Stimulated activated CD8-positive, alpha-beta memory T cell treated with anti-CD3 and anti-CD28 coated beads, Interleukin-7, amount 100 ng/mL, for 24 hours (primary cell): ENCODE measurements at places on chromosomes 6 and 20.

DNA sequence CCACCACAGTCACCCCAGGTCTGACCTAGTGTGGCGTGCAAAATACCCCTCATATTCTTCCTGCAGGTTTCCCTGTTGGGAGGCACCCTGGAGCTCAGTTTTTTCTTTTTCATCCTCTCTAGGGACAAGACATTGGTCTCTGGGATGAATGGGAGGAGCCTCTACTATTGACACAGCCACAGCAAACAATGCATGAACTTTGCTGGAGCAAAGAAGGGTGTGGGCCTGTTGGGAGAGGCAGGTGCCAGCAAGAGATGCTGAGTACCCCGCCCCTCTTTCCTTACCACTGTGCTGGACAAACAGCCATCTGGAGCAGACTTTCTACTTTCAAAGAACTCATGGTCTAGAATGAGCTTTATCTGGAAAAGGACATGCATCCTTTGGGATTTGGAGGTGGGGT, 10.1 kb downstream of the TGM3 start:
- no peak for DNase-seq

DNA sequence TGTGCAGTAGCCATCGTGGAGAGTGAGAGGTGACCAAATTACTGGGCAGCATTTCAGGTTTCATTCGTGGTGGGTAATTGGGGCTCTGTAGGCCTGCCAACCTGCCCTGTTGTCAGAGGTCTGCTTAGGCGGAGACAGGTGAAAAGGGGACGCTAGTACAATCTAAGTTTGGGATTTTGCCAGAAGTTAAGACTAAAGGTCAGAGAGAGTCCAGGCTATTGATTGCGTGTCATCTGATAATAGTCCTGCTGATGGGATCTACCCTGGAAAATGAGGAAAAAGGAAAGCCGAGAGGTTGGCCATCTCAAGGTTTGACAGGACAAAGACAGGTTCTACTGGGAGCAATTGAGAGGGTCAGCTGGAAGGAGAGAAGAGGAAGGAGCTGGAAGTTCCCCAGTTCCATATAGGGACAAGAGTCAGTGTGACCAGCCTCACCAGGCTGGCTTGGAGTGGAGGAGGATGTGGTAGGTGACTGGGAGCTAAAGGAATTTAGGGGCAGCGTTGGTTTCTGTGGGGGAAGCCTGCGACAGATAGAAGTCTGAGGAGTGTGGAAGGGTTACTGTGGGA, 10.9 kb downstream of the ARFGEF2 start:
- DNase-seq, result no peak

- no peak for DNase-seq
These were observed 3.4 kb downstream of the COL9A1 start for GRCh38 chr6:70299456-70299855.

- no peak for DNase-seq
These were observed 53.6 kb upstream of the TRERF1 start for GRCh38 chr6:42505385-42505718.
